Activated CD8-positive, alpha-beta T cell treated with anti-CD3 and anti-CD28 coated beads, Interleukin-2, amount 10 ng/mL, durations not matched to agents 7 days and 5 days (primary cell): ENCODE measurements at places on chromosomes 1 and 21. TPM values are rescaled to one million over a fixed set of nuclear protein-coding genes. Genes with fewer than 3 reads are reported as not detected.

GRCh38 chr1:74775735-74776134 lies 42.8 kb downstream of the TYW3 start:
- DNase-seq = no peak

The GON4L gene
- total RNA-seq = 70.3 TPM

- DNase-seq = no peak
Observed at GRCh38 chr1:236144446-236145150, 2.3 kb downstream of the GPR137B start.

DNA sequence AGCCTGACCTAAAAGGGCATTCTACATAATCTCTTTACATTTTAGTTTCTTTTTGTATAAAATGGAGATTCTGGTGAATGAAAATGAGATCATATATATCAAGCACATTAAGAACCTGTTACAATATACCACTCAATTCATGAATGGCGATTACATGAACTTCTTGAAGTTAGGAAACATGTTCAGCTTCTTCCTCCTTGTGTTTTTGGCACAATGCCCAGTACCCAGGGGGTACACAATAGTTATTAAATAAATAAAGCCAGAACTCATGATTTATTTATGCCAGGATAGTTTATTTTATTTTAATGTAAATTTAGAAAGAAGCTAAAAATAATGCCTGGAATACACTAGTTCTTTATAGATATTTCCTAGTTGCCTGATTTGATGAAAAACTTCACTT lies 186.0 kb upstream of the PTGFR start:
- DNase-seq = no peak

DNA sequence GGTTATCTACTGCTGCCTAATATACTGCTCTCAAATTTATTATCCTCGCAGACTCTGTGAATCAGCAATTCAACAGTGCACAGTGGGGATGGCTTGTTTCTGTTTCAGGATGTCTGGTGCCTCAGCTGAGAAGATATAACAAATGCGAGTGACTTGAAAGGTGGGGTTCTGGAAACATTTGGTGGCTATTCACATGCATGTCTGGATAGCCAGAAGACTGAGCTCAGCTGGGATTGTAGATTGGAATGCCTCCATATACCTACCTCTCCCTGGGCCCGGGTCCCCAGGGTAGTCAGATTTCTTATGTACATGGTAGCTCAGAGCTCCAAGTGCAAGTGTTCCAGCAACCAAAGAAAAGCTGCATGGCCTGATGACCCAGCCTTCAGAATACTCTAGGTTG lies 176.3 kb downstream of the IER5 start:
- no peak for DNase-seq

GRCh38 chr1:225950905-225951497 lies 10.0 kb upstream of the LEFTY2 start:
- DNase-seq = no peak

DNA sequence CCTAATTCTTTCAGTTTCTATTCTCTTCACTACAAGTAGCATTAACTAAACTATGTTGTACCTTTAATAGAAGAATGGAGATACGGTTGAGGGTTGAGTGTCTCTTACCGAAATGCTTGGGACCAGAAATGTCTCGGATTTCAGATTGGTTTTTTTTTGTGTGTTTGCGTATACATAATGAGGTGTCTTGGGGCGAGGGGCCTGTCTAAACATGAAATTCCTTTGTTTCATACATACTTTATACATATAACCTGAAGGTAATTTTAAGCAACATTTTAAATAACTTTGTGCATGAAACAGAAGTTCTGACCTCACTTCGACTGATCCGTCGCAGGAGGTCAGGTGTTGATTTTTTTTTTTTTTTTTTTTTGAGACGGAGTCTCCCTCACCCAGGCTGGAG lies 36.3 kb upstream of the MYOCOS start:
- DNase-seq = no peak

The GOLT1A gene
- total RNA-seq = not detected

DNA sequence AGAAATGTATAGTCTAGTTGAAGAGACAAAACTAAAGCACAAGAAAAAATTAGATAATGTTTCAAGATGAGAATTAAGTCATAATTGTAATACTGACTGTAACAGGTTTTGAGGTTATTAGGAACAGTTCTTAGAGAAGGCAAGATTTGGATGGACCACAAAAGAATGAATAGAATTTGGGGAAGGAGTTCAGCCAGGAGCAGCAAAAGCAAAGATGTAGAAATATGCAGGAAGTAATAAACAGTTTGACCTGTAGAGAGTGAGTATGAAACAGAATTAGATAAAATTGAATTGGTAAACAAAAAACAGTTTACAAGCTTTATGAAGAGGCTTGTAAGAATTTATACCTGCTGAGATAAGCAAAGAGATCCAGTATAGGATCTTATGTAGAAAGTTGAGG lies 16.3 kb downstream of the VPS45 start:
- no peak for DNase-seq

The MAN1C1 gene
- total RNA-seq = 16.8 TPM

- no peak for DNase-seq
Observed at GRCh38 chr1:247360116-247360898, 28.6 kb upstream of the ZNF496 start.

The RBM11 gene
- total RNA-seq = 0.50 TPM

The NECAP2 gene
- total RNA-seq = 93.8 TPM

GRCh38 chr1:42335809-42336518 lies 929 bp upstream of the FOXJ3 start:
- no peak for DNase-seq

DNA sequence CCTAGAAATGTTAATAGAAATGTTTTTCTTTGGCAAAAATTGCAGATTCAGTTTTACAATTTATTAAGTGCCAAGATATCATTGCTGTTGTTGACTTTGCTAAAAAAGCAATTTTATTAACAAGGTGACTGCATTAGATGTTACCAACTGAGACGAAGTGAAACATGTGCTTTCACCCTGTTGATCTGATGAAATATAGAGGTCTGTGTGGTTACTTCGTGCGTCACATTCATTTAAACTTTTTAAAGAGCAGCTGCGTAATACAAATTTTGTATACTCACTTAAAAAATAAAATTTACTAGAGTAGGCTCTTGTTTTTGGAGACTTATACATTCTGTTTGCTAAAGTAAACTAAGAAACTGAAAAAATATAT lies 465.7 kb downstream of the USP25 start:
- no peak for DNase-seq

GRCh38 chr1:53810497-53810896 lies 27.6 kb downstream of the NDC1 start:
- no peak for DNase-seq

- no peak for DNase-seq
Observed at GRCh38 chr1:64282351-64282750, 78.9 kb downstream of the UBE2U start.

The ZBTB7B gene
- total RNA-seq = 35.5 TPM

The OR2L8 gene
- not detected for total RNA-seq

- DNase-seq = no peak
Observed at GRCh38 chr1:153610811-153611301, 2.1 kb downstream of the S100A16 start.

The CD160 gene
- total RNA-seq = 3.1 TPM

GRCh38 chr1:201319631-201320030 lies 36.3 kb downstream of the PKP1 start:
- no peak for DNase-seq

The CTSK gene
- total RNA-seq = 5.9 TPM

DNA sequence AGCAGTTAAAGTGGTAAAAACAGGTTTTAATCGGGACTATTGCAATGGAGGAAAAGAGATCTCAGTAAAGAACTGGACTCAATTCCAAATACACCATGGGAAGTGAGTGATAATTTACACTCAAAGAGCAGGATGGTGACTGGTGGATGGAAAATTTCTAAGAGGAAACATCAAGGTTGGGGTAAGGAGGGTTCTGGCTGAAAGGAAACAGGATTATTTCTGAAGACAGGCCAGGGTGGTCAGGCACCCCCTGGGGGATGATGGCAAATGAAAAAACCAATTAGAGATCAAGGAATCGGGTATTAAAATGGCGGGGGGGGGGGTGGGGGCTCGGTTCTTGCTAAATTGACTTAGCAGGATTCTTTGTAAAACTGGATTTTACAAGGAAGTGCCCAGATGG lies 12.3 kb upstream of the HSD11B1 start:
- DNase-seq = no peak

DNA sequence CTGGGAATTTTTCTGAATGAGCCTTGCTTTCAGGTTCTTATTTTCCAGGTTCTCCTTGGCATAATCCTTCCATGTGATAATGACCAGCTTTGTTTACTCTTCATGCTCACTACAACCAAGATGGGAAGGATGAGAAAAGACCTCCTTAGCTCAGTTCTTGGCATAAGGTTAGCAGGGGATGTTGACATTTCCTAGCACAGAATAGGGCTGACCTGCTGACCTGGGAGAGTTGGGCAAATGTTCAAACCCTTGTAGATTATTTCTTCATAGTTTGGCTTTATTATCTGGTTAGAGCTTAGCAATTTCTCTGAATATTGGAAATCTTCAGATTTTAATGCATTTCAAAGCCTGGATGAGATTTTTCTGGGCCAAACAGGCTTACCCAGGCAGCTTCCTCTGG lies 23.6 kb upstream of the SYT6 start:
- no peak for DNase-seq

- DNase-seq = no peak
Observed at GRCh38 chr1:59814901-59815825, at the start of gene HOOK1. HOOK1 (plus strand) TSS chr1:59814949; CDS start chr1:59815118, 169 bp downstream.

The TRAF3IP3 gene
- 319 TPM for total RNA-seq

The KCNK2 gene
- not detected for total RNA-seq

The CFAP410 gene
- total RNA-seq = 17.4 TPM

GRCh38 chr1:196306421-196306820 lies 301.8 kb downstream of the KCNT2 start:
- no peak for DNase-seq

DNA sequence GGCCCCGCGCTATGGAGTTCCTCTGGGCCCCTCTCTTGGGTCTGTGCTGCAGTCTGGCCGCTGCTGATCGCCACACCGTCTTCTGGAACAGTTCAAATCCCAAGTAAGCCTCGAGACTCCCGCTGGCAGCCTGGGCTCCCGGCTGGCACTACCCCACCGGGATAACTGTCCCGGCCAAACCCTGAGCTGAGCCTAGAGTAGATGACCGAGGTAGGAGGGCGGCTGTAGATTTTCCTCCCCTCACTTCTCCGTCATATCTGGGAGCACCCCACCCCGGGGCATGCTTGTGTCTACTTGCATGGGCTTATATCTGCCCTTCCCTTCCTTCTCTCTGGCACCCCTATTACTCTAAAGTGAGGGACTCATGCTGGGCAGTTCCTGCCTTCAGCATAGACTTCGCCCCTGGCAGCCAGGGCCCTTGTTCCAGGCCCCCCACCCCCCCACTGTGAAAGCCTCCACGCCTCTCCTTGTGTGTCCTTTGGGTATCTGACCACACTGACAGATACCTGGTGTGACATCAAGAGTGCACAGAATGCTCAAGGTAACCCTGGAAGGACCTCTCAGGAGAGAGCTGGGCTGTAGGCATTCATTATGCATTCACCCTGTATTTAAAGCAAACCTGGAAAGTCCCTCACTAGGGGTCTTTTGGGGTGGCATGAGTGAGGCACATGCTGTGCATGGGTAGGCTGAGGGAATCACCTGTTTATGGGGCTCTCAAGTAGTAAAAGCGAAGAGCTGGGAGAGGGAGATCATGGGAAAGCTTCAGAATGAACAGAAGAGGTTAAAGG lies 485 bp downstream of the EFNA1 start:
- DNase-seq = no peak

- DNase-seq = peak; percentile 73
Observed at GRCh38 chr1:12618965-12619791, 1.2 kb upstream of the DHRS3 start.

DNA sequence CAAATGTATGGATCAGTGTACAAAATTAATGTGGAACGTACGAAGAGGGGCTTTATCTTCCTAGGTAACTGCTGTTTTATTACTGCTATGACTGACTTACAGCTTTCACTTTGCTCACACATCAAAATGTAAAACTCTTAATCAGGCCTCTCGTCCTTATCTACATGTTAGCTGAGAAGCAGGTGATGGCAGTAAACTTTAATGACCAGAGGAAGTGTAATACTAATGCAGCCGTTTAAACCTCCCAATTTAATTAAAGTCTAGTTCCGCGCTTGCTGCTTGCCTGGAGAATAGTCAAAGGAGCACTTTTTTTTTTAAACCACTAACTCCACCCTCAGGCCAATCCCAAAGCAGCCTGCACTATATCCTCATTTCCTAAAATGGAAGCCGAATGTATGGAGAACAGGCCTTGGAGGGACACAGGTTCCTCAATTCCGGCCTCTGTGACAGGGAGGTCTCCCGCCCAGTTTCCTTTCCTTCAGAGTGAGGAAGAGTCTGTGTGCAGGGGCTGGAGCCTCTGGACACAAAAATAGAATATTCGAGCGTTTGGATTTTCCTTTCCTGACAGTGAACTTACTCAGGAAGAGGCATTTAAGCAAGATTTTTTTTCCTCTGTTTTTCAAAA lies 36.7 kb upstream of the RASAL2 start:
- no peak for DNase-seq

GRCh38 chr1:24069817-24070216 lies 42.1 kb downstream of the MYOM3 start:
- DNase-seq = no peak

The PBX1 gene
- not detected for total RNA-seq

The KDM5B gene
- 52.2 TPM for total RNA-seq

The OR2T2 gene
- total RNA-seq = not detected

The LIPI gene
- total RNA-seq = not detected

- no peak for DNase-seq
Observed at GRCh38 chr1:23899070-23899469, 14.1 kb downstream of the CNR2 start.

GRCh38 chr1:6281511-6282402 lies 20.9 kb upstream of the GPR153 start:
- DNase-seq = no peak

DNA sequence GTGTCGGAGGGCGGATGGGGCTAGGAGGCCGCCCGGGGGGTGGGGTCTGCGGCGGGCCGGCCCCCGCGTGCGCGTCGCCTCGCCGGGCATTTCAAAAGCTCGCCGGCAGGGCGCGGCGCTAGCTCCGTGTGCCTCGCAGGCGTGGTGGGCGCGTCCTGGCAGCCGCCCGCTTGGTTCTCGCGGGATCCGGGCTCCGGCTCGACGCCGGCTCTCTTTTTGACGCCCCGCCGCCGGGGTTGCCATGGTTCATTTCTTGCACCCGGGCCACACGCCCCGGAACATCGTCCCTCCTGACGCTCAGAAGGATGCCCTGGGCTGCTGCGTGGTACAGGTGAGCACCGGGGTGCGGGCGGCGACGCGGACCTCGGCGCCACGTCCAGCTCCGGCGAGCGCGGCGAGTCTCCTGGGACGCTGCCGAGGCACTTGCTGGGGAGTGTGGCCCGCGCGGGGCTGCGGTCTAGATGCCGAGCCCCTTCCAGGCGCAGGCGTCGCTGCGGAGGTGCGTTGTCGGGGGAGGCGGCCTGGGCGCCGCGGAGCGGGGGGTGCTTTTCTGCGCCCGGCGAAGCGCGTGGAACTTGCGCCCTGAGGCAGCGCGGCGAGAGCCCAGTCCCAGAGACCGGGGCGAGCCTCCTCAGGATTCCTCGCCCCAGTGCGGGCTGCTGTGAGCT lies at the start of gene ZYG11A:
Gene ZYG11A (plus strand): TSS at position 118 of the 668 bp plus-strand sequence. CDS start 124 bp downstream, at position 242.
- DNase-seq = peak; percentile 84

GRCh38 chr1:178849918-178850317 lies 21.0 kb downstream of the ANGPTL1 start:
- DNase-seq = no peak

The PPIAL4G gene
- total RNA-seq = 0.66 TPM
